ENCODE measurements at places on chromosomes 12 and 14. TPM values are rescaled to one million over a fixed set of nuclear protein-coding genes. Genes with fewer than 3 reads are reported as not detected.
A peak's percentile ranks its signal among the peaks of the same experiment; 100 is the strongest.

GRCh38 chr12:26954027-26954426 lies 15.8 kb downstream of the FGFR1OP2 start:
- DNase-seq: no peak

GRCh38 chr14:105840266-105841021 lies 314.1 kb downstream of the TMEM121 start:
- DNase-seq: peak; percentile 79

- no peak for DNase-seq
These were observed 3.9 kb upstream of the DNAL1 start for GRCh38 chr14:73640796-73641365.

- DNase-seq: no peak
These were observed 126.5 kb downstream of the C12orf75 start for GRCh38 chr12:105457026-105457425.

GRCh38 chr14:56027916-56028712 lies 90.1 kb upstream of the PELI2 start:
- DNase-seq: no peak

DNA sequence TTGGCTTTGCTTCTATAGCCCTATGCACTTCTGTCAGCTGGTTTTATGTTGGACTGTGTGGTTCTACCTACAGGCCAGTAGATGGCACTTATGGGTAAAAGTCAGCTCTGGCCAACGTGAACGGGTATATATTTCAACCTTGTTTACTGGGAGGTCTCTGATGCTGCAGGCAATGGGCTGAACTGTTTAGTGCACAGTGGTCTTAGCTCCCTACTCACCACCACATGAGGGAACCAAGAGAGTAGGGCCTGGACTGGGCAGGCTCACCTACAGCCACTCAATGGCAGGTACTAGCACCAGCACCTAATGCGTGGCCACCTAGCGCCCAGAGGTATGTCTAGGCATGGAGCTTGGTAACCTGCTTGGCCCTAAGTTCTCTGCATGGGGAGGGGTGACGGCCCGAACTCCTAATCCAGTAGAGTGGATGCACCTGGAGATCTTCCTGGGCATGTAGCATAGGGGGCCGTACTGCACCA lies 481.8 kb downstream of the TMEM117 start:
- DNase-seq: no peak

DNA sequence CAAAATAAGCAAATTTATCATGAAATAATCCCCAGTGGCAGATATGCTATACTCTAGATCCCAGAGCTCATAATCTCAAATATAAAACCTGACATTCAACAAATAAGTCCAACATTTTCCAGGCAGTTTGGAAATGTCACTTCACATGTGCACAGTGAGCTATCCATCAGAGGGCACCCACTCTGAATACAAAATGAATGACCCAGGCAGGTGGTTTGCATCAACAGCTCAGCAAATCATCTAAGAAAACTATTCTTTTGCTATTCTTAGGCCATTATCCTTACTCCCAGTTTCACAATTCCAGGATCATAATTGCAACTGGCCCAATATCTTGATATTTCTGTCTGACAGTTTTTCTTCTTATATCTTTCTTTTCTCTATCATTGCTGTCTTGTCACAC lies 38.5 kb downstream of the TRIM9 start:
- no peak for DNase-seq

DNA sequence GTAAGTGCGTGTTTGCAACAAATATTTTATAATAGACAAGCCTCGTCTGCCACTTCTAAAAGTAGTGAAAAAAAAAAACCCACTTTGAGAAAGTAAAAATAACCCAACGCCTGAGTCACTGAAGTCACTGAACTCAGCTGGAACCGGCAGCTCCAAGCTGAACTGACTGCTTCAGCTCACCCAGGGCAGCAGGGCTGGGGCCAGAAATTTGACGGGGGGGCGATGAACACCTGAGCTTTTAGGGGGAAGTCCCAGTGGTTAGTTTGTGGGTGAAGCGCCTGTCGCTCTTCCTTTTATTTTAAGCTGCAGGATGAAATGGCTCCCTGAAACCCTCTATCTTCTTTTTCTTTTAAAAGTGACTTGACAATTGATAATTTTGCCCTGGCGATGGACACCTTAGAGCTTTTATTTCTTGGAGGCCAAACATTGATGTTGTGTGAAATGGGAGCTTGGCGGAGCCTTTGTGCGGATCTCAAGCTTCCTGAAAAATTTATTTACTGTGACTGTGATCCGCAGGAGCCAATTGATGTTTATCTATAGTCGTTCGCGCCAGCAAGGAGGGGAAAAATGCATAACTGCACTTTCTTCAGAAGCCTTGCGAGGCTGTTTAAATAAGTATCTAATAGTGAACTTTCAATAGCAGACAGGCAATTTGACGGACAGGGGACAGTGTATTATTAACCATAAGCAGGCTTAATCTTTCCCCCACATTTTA lies 173.2 kb upstream of the MYL2 start:
- no peak for DNase-seq

- no peak for DNase-seq
These were observed 30.4 kb downstream of the PPHLN1 start for GRCh38 chr12:42356344-42356743.

DNA sequence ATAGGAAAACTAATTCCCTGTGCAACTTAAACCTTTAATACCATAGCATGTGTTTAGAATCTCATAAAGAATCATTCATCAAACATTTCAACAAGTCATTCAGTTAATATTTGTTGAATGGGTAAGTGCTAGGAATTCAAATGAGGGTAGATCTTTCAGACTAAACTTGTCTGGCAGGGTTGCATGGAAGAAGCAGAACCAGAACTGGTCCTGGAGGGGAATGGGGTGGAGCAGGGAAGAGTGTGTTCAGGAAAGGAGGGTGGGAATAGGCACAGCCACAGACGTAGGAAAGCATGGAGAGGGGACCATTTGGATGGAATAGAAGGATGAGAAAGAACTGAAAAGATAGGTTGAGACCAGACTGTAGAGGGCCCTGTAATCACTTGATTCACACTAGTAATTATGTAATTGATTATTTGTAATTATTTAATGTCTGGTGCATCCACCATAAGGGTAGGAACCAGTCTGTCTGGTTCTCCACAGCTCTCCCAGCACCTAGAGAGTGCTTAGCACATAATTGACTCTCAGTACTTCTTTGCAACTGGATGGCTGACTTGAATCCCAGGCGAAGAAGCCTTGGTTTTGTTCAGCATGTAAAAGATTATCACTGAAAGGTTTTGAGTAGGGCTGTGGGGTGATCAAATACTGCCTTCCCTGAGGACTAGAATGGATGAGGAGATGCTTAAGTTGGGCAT lies 3.0 kb upstream of the MAP3K9 start:
- DNase-seq: no peak

DNA sequence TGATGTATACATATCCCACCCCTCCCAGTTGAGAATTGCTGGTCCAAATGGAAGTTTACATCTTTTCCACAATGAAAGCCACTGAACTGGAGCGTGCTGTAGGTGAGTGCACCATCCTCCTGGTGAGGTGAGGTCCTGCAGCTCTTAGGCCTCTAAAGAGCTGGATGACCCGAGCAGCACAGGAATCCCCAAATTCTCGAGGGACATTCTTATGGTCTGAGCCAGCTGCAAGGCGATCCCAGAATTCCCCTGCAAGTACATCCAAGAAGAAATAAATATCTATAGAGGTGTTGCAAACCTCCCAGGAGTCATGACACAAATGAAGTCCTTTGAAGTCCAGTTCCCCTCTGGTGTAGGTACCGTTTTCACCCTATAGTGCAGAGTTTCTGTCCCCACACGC lies 24.0 kb downstream of the TMEM132C start:
- DNase-seq: no peak

DNA sequence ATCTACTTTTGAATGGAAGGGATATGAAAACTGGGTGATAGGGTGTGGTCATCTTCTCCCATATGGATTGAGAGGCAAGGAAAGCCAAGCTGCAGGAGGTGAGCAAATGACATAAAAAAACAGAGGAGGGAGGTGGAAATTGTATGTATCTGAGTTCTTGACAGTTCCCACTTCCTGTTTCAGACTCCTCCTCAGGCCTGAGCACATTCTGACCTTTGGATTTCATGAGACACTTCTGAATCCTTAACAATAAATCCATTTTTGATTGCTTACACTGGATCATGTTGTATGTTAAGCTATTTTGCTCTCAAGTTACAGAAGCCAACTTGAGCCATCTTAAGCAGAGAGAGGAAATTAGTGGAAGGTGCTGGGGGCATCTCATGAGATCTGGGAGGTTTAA lies 11.6 kb upstream of the SRSF5 start:
- no peak for DNase-seq

DNA sequence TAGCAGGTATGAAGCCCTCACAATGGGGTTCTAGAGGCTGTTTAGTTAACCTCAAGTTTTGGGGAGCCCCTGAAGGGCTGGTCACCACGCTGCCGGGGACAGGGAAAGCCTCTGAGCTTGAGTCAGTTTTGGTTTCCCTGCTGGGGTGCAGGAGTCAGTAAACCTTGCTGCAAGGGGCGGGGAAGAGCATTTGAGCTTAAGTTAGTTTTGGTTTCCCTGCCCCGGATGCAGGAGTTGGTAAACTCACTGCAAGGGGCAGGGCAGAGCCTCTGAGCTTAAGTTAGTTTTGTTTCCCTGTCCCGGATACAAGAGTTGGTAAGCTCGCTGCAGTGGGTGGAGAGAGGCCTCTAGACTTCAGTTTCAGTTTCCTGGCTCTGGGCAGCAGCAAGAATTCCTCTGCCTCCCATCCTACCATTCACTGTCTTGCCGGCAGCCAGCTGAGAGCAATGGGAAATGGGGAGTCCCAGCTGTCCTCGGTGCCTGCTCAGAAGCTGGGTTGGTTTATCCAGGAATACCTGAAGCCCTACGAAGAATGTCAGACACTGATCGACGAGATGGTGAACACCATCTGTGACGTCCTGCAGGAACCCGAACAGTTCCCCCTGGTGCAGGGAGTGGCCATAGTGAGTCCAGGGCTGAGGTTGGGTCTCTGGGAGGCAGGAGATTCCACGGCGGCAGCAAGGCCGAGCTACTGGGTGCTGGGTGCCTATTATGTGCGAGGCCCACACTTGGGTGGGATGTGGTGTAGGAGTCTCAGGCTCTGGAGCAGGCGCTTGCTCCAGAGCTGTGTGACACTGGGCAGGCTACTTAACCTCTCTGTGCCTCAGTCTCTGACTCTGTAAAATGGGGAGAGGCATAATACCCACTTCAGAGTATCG lies at the start of gene OAS2:
OAS2 (plus strand) TSS at position 357 of the 878 bp plus-strand sequence; CDS start at position 447, 90 bp downstream.
- peak; percentile 85 for DNase-seq

Gene SMCO2
- total RNA-seq: 0.67 TPM

Gene TSHR
- 1.1 TPM for total RNA-seq

Gene ARID2
- 27.8 TPM for total RNA-seq

Gene COA8
- 40.3 TPM for total RNA-seq

Gene SOAT2
- 0.90 TPM for total RNA-seq

Gene FGF6
- not detected for total RNA-seq
